ENCODE measurements at places on chromosomes 11 and 22. TPM values are rescaled to one million over a fixed set of nuclear protein-coding genes. Genes with fewer than 3 reads are reported as not detected.

SEPTIN3 gene
- total RNA-seq, result 3.2 TPM

- no peak for DNase-seq
These were observed 45.3 kb upstream of the POGLUT3 start for GRCh38 chr11:108543316-108543964.

- DNase-seq, result no peak
These were observed 131.2 kb upstream of the SERPIND1 start for GRCh38 chr22:20642668-20643179.

- no peak for DNase-seq
These were observed 171.5 kb downstream of the SBF2 start for GRCh38 chr11:10122326-10123197.

XKR3 gene
- total RNA-seq, result not detected

DNA sequence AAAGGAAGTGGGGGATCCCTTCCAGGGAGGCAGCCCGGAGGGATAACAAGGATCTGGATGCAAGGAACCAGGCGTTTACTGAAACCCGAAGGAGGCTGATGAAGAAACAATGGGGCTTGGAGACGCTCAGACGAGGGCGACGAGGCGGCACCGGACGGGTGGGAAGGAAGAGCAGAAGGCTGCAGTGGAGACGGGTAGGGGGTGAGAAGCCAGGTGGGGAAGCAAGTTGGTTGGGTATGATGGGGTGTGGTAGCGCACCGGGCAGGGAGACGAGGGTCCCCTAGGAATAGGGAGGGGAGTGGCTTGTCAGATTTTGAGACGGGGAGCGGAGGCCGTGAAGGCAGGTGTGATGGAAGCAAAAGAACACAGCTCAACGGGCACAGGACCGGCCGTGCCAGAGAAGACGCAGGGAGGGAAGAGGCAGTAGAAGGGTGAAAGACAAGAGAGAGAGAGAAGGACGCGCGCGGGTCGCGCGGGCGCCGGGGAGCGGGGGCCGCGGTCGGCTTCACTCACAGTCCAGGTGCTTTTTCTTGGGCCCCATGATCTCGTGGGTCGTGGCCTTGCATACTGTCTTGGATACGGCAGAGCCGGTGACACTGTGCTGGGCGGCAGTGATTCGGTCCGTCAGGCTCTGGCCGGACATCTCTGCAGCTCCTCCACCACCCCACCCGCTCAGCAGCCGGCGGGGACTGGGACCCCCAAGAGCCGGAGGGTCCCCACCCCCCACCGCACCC is 579 bp downstream of the PICALM start:
- peak; percentile 74 for DNase-seq

- DNase-seq, result peak; percentile 70
These were observed 2.5 kb downstream of the CDC42EP2 start for GRCh38 chr11:65317025-65317786.

DNA sequence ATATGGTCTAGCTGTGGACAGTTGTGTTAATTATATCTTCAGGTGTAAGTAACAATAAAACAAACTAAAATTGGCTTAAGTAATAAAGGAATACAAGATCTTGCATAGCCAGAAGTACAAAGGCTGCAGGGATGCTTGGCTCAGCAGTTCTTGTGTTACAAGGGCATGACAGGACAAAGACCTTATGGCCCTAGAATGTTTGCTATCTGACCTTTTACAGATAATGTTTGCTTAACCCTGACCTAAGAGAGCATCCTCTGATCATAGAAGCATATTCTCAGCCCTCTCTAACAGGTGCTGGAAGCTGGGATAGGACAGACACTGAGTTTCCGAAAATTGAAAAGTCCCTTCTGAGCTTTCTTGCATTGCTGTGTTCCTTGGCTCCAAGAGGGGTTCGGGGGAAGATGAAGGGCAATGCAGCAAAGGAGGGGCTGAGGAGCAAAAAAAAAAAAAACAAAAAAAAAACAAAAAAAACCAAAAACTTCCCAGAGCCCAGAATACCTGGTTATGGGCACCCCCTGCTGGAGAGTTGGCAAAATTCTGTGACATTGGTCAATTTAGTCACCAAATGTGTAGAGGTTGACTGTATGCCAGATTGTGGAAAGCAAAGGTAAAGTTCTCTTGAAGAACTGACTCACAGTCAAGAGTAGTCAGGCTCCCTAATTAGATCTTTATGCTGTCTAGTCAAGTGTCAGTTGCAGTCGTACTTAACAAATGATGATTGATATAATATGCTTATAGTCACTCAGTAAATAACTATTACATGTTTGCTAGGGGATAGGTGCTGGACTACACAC is 10.4 kb upstream of the HIKESHI start:
- no peak for DNase-seq

DNA sequence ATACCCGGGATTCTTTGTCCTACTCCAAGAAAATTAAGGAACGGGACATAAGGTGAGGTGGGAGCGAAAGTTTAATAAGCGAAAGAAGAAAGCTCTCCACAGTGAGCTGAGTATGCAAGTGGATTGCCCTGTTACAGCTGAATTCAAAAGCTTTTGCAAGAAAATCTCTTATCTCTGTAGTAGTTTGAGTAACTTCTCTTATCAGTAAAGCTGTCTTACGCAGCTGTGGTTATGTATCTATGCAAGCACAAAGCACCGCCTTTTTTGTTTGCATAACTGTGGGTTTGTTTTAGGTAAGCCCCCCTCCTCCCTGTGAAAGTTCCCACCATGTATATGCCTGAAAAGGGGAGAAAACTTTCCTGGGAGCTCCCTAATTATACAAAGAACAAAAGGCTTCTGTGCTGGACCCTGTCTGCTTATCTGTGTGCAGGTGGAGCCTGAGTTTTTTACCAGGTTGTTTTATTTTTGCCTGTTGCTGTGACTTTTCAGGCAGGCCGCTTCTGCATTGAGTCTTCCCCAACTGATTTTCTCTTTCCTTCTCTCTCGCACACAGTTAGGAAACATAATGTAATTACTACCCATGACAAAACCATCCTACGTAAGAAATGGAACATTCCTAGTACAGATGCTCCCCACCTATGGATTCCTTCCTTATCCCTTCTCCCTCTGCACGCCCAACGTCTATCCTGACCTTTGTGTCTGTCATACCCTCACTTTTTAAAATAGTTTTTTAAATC is 837 bp upstream of the PLAAT5 start:
- DNase-seq, result no peak

GRCh38 chr11:130649801-130650200 is 201.4 kb downstream of the ADAMTS15 start:
- DNase-seq, result no peak

Data from upper lobe of right lung (tissue), 1 donor.